ENCODE measurements at places on chromosomes 3 and 15.

DNA sequence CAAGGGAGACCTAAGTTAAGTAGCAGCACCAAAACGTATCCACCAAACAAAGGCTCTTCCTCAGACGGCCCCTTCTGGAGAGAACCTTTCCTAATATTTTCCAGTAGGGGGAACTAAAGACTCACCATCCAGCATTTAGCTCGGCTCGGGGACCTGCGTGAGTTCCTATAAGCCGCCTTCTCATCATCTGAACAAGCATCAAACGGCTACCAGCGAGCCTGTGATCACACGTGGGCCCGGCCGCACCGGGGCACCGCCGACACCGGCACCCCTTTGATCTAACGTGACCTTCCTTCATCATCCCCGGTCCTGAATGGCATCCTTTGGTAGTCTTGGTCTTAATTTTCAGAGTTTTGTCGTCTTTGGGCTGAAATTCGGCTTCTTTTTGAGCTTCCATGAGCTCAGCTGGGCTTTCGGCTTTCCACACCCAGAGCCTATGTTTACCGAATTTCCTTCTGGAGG is 1.4 kb upstream of the ROBO2 start:
- DNase-seq: no peak

- DNase-seq: no peak
Measured at GRCh38 chr3:161851941-161852566, 355.4 kb downstream of the OTOL1 start.

- DNase-seq: no peak
Measured at GRCh38 chr15:95616306-95616705, 714.2 kb upstream of the NR2F2 start.

GRCh38 chr3:150538324-150539208 is 7.7 kb downstream of the SERP1 start:
- DNase-seq: no peak

- no peak for DNase-seq
Measured at GRCh38 chr3:125367403-125368230, 7.5 kb downstream of the ZNF148 start.
